ENCODE measurements at places on chromosomes 7 and 10.

DNA sequence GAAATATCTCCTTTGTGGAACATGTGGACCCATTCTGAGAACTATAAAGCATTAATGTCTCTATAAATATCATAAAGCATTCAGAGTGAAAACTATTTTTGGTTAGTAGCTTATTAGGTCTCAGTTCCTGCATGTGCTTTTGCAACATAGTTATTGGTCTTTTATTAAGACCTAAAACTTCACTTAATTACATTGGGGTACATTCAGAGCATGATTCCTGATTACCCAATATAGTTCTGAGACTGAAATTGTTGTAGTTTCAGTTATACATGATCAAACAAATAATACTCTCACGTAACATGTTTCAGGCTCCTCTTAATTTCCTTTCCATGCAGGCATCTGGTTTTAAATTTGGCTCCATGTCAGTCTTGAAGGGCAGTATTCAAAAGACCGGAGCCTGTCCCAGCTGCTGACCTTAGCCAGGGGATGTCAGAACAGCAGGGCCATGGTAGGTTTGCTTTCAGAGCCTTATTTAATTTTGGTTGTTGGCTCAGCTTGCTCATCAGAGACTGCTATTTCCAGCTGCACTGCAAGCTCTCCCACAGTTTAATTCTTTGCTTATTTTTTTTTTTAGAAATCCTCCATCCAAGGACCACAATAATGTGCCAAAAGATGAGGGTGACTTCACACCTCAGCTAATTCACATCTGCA lies 447.8 kb upstream of the FZD8 start:
- DNase-seq = no peak

GRCh38 chr7:12729112-12729511 lies 41.7 kb downstream of the ARL4A start:
- no peak for DNase-seq

DNA sequence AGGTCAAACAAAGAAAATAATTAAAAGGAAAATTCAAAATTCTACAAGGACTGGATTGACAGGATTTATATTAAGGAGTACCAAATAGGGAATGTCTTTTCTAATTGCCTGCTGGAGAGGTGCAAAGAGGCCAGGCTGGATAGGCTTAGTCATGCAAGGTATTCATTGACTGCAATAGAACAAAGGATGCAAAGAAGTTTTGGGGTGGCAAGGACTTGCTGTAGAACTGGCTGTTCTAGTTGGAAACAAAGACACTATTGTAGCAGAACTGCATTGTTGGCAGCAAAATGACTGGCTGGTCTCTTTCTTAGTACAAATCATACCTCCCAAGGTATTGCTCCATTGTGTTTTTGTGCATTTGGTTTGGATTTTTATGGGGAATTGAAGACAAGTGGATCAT lies 10.1 kb downstream of the ITGB8 start:
- DNase-seq = no peak

DNA sequence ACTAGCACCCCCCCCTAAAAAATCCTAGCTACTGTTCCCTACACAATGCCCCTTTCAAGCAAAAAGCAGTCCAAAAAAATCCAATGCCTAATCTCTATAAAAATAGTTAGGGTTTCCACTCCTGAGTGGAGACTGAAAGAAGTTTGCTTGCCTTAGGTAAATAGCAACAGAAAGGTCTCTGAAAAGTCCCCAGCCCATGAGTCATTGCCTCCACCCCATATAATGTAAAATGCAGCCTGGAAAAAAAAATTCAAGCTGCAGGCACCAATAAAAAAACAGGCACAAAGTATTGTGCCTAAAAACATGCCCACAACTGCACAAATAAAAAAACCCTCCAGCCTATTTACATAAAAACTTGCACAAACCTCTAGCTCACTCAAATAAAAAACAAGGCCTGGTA lies 47.5 kb downstream of the ZNF680 start:
- no peak for DNase-seq

DNA sequence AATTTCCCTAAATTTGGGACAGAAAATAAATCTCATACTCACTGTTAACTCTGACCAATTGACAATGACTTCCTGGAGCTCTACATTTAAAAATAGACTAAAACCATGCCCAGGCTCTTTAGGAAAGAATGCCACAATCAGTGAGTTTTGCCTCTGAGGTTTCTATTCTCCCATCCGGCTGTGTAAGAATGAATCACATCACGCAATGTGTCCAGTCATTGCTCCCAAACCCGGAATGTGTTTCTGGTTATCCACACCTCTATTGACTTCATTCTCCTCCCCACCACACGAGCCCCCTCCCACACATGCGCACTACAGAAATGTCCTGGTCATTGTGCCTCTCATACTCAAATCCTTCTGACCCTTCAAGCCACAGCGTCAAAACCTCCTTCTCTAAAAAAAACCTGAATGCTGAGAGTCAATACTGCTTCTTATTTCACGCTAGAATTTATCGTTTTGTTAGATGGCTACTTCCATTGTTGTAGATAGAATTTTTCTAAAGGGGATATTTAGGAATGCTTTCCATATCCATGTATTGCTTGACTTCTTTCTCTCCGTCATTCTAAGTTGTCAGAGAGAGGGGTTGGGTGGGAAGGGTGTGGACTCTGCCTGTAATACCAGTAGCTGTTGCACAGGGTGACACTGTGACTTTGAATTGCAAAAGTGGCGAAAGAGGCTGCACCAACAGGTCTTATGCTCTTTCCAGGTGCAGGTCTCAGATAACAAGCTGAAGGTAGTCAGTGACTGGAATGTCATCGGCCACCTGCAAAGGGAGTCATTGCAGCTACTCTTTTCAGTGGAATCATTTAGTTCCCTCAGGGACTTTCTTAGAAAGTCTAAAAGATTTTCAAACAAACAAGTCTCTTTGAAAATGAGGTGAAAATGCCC lies 356.6 kb downstream of the PAXIP1 start:
- DNase-seq = no peak

DNA sequence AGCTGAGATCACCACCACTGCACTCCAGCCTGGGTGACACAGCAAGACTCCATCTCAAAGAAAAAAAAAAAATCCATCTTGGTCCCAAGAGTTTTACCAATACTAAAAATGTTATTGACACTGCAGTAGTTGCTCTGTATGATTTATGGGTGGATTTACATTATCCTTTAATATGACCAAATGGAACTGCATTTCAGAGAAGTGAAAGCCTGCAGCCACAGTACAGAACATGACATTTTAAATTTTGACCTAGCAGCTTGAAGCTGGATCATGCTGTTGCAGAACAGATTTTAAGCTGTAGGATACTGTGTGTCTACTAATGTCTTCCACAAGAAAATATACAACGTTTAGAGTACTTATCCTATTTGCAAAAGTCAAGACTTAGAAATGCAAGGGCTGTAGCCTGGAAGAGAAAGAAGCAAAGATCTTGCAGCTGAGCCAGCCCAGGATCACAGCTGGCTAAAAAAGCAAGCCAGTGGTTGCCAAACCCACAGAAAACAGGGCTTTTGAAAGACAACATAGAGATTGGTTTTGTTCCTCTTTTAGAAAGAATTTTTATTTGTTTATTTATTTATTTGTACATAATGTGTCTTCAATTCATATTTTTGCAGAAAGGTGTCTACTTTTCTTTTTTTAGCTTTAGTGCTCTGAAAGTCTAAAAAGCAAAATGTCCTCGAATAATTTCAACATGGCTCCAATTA lies 55.2 kb upstream of the WNT16 start:
- no peak for DNase-seq

- peak; percentile 16 for DNase-seq
Measured at GRCh38 chr10:58299580-58299979, 30.6 kb downstream of the CISD1 start.

DNA sequence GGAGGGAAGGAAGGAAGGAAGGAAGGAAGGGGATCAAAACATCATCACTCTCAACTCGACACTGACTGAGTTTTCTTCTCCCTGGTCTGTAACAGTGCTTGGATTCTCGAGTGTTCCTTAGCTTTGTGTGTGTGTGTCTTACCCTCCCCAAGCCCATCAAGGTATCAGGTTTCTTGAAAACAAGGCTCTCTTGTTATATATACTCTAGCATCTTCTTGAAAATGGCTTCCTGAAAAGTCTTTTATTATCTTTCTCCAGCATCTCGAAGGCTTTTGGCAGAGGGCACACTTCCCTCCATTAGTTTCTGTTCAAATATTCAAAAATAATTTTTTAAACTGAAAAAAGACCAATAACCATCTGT lies 13.4 kb downstream of the SERPINE1 start:
- DNase-seq = no peak

- DNase-seq = no peak
Measured at GRCh38 chr7:33669251-33669670, 236.1 kb upstream of the BMPER start.

GRCh38 chr10:20254078-20254477 lies 437.8 kb downstream of the PLXDC2 start:
- no peak for DNase-seq

DNA sequence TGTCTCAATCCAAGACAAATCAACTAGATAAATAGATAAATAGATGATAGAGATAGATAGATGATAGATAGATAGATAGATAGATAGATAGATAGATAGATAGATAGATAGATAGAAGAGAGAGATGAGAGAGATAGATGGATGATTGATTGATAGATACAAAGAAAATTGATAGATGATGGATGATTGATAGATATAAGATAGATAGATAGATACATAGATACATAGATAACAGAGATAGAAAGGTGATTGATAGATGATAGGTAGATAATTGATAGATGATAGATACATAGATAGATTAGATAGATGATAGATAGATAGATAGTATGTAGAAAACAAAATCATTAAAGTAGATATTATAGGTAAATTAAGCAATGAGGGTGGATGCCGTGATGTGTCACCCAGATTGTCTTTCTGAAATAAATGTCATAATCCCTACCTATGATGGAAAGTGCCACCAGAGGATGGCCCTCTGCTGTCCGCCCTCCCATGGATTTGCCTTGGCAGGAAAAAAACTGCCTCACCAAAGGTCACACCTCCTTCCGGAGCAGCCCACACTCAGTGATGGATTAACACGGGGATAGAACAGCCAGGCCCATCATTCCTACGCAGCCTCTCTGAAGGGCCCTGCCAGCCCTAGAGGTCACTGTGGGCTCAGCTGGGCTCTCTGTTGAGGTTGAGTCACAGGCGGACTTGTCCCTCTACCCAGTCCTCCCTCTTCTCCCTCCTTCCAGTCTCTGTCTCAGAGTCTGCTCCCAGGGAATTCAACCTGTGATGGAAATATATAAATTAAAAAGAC lies 50.8 kb downstream of the KCNH2 start:
- DNase-seq = no peak

GRCh38 chr7:37212051-37212450 lies 236.6 kb downstream of the ELMO1 start:
- DNase-seq = no peak

GRCh38 chr7:43700059-43700501 lies 29.2 kb downstream of the COA1 start:
- DNase-seq = no peak

- no peak for DNase-seq
Measured at GRCh38 chr7:32928785-32929298, 28.4 kb upstream of the FKBP9 start.

GRCh38 chr7:92631850-92632487 lies 41.8 kb upstream of the FAM133B start:
- DNase-seq = no peak

DNA sequence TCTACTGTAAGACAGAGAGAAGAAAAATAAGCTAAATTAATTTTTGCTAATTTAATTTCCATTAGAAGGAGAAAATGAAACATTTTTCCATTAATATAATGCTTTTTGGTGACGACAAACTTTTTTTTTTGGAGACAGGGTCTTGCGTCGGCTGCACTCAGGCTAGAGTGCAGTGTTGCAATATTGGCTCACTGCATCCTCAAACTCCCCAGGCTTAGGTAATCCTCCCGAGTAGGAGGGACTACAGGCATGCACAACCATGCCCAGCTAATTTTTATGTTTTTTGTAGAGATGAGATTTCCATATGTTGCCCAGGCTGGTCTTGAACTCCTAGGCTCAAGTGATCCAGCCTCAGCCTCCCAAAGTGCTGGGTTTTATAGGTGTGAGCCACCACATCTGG lies 229.8 kb upstream of the LRRN3 start:
- no peak for DNase-seq

GRCh38 chr10:85317827-85318226 lies 989.4 kb downstream of the CCSER2 start:
- no peak for DNase-seq

GRCh38 chr10:78954689-78955088 lies 114.1 kb upstream of the ZMIZ1 start:
- no peak for DNase-seq

DNA sequence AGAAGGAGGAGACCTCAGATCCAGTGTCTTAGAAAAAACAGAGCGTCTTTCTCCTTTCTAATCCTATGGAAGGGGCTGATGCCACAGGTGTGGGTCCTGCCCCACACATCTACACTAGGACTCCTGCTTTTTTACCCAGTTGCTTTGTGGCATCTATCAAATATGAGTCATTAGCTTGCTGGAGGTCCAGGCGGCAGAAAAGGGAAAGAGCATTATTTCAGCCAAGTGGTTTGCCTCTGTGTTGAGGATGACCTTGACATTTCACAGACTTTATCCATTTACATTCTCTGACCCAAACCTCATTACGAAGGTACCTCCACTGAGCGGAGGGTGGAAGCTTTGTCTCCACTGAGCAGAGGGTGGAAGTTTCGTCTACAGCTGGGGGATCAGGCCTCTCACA lies 308.4 kb upstream of the KLF6 start:
- no peak for DNase-seq

- DNase-seq = peak; percentile 49
Measured at GRCh38 chr7:3092468-3092867, 48.8 kb upstream of the CARD11 start.

DNA sequence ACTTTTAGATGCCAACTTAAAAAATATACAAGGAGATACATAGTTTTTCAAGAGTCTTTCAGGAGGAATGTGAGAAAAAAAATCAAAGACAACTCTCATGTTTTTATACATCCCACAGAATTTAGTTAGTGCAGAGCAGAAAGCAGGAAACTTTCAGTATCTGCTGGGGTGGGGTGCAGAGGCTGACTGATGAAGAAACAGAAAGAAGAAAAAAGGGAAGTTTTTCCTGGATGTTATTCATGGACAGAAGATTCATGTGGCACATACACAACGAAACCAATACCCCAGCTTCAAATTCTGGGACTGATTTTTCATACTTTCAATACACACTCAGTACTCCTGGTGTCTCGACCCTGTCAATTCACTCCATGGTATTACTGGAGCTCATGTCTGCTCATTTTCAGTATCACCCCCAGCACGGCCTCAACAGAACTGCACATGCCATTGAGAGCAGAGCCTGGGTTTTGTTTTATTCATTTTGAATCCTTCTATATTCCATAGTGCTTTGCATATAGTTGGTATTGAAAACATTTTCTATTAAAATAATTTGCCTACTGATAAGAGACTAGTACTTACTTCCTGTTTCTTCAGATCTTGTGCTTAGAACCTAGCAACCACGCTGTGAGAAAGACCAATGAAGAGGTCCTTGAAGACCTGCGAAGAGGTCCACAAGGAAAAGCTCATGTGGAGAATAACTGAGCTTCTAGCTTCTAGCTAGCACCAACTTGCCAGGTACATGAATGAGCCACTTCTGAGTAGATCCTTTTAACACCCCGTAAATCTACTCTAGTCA lies 49.0 kb downstream of the NDUFB2 start:
- DNase-seq = no peak

Data from stimulated activated CD8-positive, alpha-beta memory T cell treated with anti-CD3 and anti-CD28 coated beads, Interleukin-7, amount 100 ng/mL, for 24 hours (primary cell).